Spinal cord (tissue), 10 donors: ENCODE measurements at places on chromosomes 6 and 20.

GRCh38 chr20:52259295-52259694 is 67.7 kb upstream of the ZFP64 start:
- DNase-seq = no peak

GRCh38 chr6:16168121-16168520 is 39.2 kb downstream of the MYLIP start:
- no peak for DNase-seq

DNA sequence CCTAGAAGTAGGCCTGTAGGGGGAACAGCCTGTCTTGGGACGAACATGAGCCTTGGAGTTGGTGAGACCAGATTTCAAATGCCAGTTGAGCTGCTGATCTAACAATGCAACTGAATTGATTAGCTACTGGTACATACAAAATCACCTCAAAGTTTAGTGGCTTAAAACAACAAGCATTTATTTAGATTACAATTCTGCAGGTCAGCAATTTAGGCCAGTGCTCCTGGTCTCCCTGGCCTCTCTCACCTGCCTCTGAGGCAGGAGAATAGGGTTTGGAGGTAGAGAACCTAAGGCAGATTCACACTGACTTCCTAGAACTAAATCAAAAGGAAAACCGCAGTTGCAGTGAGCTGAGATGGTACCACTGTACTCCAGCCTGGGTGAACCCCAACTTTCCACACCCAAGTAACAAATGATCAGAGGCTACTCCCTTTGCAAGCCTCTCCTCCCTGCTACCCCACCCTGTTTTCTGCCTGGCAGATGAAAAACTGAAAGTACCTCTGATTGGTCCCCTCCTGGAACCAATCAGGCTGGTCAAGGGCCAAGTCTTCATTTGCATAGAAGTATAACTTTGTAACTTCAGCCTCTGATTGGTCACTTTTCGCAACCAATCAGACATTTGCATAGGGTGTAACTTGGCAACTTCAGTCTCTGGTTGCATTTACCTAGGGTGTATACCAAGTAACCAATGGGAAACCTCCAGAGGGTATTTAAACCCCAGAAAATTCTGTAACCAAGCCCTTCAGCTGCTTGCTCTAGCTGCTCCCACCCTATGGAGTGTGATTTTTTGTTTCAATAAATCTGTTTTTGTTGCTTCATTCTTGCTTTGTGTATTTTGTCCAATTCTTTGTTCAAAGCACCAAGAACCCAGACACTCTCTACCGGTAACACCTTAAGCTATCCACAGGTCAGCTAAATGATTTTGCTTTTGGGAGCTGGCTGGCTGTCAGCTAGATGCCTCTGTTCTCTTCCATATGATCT is 8.1 kb upstream of the UBR2 start:
- no peak for DNase-seq

DNA sequence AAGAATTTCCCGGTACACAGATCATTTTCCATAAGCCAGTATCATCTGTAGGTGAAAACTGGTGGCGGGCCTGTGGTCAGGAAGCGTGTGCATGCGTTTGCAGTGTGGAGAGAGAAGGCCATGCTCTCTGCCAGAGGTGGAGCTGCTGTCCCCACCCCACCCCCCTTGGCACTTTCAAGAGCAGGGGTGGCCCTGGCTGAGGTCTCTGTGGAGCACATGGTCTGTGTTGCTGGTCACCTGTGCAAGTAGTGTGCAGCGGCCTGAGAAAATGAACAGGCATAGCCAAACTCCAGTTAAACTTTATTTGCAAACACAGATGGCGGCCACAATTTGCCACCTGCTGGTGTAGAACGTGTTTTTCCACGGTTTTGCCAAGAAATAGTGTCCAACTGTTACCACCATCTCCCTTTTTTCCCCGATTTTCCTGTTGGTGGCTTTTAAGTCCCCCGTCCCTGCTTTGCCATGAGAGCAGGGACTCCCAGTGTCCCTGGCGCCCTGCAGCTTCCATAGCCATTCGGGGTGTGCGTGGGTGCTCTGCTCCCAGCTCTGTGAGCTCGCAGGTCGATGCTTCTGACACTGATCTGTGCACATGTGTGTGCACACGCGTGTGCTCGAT is 2.5 kb downstream of the ADRM1 start:
- DNase-seq = no peak

GRCh38 chr6:55473722-55474121 is 105.3 kb downstream of the HMGCLL1 start:
- no peak for DNase-seq

DNA sequence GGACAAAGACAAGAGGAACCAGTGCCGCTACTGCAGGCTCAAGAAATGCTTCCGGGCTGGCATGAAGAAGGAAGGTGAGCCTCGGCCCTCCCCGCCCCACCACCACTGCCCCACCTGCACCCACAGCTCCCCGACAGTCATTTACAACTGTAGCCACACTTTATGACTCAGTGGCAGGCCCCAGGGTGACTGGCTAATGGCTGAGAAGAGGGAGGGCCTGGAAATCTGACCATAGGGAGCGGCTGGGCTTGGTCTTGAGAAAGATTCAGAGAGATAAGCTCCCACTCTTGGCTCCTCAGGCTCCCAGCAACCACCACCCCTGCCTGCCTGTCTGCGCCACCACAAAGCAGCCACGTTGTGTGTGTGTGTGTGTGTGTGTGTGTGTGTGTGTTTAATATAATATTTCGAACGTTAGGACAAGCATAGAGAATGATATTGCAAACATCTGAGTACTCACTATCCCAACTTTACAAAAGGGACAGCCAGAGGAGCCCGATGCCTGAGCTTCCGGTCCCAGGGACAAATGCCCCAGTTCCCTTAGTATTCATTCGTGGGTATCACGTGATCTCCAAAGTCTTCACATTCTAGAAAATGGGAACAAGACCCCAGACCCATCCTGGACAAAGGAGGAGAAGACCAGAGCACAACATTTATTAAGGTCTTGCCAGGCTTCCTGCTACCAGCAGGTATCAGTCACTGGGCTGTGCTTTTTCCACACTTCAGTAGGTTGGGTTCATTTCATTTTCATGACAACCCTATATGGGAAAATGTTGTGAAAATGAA is 52.1 kb downstream of the HNF4A start:
- no peak for DNase-seq

DNA sequence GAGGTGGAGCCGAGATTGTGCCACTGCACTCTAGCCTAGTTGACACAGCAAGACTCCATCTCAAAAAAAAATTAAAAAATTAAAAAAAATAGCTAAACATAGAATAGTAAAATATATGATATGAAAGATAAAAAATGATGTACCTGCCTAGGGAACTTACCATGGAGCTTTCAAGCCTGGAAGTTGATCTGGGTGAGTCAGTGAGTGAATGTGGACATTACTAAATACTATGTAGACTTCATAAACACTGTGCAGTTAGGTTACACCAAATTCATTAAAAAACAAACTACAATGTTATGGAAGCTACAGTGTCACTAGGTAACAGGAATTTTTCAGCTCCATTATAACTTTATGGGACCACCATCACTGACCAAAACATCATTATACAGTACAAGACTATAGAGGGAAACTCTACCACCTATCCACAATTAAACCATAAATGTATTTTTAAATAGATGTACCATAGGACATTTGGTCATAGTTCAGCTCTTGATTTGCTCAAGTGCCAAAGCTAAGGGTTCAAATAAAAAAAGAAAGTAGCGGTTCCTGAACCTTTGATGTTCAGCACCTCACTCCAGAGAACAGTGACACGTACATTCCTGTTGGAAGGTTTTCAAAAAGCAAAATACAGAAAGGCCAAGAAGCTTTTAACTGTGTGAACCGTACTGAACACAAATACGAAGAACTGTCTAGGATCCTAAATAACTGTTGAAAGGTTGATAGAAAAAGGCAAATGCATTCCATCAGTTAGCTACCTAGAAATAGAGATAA is 52.4 kb upstream of the SPDEF start:
- DNase-seq = no peak

DNA sequence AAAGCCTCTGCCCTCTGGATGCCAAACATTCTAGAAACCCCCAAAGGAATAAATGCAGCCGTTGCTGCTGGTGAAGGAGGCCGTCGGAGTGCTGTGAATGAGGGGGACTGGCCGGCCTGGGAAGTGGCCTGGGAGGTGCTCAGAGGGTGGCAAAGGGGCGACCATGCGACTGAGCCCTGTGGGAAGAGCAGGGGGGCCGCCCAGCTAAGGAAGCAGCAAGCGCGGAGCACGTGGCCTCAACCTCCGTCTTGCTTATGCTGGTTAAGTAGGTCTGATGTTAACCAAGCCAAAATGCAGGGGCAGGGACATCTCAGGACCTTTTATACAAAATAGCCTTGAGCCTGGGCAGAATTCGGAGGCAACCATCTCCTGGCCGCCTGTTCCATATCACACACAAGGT is 381.5 kb downstream of the TAF4 start:
- DNase-seq = no peak

DNA sequence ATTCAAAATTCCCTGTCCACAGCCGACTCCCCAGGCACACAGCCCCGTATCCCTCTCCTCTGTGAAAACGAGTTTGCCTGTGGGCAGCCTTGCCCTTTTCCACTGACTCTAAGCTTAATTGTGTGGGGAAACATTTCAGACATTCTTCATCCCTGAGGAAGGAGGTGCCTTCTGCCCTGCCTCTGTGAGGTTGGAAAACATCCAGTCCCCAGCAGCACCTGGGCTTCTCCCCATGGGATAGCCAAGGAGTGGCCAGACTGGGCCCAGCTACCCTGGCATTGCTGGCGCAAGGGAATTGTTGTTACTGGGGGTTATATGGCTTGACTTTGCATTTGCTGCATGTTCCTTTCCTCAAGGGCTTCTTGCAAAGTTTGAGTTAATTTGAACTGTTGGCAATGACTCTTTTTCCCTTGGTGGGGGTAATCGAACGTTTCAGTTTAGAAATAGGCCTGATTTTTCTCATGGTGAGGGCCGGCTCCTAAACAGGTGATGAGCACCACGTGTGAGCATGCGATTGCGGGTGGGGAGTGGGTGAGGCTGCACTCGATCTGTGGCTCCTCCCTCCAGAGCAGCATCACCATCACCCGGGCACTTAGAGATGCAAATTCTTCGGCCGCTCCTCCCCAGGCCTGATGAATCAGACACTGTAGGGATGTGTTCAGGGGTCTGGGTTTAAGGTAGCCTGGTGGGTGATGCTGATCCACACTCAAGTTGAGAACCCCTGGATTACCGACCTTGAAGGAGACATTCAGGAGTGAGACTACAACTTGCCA is 29.9 kb downstream of the GABRR2 start:
- DNase-seq = no peak
